NCI-H187 treated with DMSO at 0.1 percent for 48 hours (cell line): ENCODE measurements at places on chromosomes 7 and 10.

DNA sequence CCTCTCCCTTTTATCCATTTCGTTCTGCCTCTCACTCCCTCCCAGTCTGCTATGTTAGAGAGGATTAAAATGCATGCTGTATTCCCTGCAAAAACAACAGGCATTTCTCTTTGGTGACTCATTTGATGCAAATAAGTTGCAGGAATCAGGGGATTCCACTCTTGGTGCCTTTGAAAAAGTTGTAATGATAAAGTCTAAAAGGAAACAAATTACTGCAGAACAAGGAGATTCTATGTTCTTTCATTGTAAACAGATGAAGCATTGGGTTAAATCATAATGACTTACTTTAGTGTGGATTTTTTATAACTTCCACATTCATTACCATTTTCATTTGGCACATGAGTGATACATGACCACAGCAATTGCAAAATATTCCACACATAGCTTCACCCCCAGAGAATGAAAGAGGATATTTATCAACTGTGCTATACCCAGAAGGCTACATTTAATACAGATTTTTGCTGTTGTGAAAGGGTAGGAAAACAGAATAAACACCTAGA lies 33.4 kb upstream of the ABLIM1 start:
- DNase-seq: no peak

DNA sequence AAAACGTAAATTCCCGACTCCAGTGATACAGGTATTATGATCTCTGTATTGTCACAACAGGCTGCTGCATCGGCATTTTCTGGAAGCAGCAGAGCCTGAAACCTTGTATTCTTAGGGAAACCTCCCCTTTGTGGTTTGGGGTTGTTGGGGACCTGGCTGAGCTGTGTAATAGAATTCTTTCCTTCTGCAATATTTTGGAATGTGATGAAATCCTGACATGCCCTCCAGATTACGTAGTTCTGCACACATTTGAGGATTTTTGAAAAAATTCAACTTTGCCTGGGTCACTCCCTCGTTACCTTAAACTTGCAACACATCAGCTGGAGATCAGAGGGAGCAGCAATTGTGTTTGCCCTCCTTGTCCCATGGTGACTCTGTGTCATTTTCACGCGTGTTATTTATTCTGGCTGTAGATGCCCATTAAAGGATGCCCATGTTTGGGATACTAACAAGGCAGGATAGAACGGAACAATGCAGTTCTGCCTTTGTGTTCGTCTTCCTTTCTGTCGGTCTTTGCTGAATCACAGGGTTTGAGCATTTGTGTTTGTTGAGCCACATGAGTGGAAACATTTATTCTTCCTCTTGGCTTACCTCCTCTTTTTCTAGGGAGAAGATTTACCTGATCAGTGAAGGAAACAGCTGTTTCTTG lies 181.7 kb downstream of the TCF7L2 start:
- no peak for DNase-seq

DNA sequence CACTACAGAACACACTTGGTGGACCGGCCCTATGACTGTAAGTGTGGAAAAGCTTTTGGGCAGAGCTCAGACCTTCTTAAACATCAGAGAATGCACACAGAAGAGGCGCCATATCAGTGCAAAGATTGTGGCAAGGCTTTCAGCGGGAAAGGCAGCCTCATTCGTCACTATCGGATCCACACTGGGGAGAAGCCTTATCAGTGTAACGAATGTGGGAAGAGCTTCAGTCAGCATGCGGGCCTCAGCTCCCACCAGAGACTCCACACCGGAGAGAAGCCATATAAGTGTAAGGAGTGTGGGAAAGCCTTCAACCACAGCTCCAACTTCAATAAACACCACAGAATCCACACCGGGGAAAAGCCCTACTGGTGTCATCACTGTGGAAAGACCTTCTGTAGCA lies 14.6 kb downstream of the ZSCAN21 start:
- DNase-seq: no peak

DNA sequence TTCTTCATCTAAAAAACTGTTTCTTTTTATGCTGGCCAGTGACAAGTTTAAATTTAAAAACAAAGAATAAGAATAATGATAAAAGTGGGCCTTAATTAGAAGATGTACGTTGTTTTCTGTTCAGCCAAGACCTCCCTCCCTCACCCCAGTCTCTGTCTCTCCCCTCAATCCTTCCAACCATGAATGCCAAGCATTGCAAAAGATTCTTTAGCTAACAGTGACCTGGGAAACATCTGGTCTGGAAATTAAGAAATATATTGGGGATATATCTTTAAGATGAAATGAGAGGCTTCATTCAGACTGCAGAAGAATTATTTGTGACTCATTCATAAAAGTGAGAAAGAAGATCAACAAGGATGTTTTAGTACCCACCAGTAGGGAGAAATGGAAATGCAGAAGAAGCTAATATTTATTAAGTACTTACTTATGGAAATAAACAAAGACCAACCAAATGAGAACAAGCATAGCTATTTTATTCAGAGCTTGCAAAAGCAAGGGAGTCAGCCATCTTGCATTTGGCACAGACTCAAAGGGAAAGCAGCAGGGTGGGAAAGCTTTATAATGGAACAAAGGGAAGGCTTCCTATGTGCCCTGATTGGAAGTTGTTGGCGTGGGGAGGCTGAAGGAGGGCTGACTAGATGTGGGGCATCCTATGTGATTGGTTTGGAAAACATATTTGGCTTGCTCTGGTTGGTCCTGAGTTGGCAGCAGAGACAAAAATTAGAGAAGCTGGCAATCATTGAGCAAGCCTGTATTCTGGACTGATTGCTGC lies 595.4 kb upstream of the GHITM start:
- no peak for DNase-seq

DNA sequence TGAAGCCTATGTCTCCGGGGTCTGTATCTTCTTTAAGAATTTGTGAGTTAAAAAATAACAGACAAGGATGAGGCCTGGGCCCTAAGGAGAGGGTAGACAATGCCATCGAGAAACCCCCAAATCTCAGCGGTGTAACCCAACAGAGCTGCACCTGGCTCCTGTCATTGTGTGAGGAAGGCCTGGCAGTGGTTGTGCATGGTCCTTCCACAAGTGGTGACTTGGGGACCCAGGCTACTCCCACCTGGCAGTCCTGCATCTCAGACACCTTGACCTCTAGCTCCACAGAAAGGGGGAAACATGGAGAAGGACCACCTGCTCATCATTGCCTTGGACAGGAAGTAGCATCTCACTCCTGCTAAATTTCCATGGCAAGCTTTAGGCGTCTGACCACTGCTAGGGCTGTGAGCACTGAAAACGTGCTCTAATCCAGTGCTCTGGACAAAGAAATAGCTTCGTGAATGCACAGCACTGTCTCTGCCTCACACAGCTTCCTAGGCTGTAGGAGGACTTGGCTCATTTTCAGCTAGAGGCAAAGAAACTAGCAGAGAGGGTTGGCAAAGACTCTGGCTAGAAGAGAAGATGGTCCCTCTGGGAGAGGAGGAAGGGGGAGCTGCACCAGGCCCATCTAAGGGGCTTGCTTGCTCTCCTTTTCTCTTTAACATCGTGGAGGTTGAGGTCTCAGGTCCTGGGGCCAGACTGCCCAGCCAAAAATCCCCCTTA lies 273.9 kb upstream of the ZMIZ1 start:
- no peak for DNase-seq

DNA sequence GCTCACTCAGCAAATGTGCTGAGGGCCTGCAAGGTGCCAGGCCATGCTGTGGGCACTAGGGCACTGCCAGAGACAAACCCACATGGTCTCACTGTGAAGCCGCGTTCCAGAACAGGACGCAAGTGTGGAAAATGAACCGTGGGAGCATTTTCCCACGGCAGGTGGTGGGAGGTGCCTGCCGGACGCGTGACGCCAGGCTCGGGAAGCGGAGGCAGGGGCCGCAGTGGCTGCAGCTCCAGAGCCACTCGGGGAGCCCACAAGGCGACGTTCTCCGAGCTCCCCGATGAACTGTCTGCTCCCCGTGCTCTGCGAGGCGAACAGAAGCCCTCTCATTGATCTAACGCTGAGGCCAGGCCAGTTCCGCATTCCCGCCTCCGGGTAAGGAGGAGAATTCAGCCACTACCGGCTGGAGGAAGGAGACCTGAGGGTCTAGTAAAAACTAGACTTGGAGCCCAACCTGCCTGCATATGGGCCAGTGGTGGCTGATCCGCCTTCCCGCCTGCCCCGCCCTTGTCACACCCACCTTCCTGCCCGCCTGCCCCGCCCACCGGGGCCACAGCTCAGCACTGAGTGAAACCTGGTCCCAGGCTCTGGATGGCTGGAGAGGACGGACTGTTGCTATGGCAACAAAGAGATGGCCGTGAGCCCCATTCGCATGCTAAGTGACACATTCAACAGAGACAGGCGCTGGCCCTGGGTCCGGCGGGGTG lies 13.1 kb downstream of the ADGRA1 start:
- DNase-seq: no peak
